ENCODE measurements at places on chromosomes 7 and 10.
A peak's percentile ranks its signal among the peaks of the same experiment; 100 is the strongest.

- no peak for DNase-seq
These were observed 434.5 kb downstream of the SUGCT start for GRCh38 chr7:40569326-40569725.

DNA sequence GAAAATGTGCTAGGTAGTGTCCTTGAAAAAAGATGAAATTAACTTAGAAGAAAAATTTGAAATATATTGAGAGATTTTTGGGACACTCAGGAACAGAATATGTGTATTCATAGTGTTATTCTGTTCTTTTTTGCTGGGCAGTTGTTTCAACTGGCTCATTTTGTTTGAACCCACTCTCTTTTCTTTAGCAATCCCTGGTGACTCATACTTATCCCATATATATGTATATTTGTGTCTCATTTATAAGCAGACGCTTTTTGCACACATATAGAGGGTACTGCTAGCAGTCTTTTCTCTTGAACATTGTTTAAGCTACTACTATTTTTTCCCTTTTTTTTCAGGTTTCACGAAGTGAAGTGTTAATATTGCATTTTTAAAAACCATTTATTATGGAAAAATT lies 1.9 kb downstream of the EXOC6 start:
- no peak for DNase-seq

DNA sequence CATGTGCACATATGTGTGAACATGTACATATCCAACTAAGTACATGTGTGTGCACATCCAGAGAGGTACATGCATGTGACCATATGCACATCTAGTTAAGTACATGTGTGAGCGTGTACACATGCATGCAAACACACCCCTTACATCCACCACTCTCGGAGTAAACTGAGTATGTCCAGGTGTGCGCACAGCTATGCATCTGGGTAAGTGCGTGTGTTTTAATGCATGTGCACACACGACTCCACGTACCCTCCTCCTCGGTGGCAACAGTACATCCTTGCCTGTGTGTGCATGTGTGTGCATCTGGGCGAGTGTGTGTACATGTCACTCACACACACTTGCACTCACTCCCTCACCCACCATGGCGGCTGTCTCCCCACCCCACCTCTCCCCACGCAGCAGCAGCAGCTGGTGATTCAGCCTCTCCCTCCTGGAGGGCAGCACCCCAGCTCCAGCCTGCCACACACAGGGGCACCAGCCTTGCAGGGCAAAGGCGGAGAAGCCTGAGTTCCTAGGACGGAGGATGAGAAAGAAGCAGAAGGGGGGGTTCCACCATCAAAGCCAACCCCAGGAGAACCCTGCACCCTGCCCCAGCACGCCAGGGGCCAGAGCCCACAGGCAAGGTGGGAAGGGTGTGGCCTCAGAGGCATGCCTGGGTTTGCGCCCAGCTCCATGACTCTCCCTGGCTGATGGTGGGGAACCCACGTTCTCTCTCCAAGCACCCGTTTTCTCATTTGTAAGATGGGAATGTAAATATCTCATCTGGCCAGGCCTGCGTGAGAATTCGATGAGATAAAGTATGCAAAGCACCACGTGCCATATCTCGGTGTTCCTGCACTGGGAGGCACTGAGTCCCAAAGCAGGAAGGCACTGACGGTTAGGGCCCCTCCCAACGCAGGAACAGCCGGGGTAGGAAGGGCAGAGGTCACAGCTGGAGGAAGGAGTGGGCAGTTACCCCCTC lies 27.7 kb upstream of the DNAAF5 start:
- no peak for DNase-seq

DNA sequence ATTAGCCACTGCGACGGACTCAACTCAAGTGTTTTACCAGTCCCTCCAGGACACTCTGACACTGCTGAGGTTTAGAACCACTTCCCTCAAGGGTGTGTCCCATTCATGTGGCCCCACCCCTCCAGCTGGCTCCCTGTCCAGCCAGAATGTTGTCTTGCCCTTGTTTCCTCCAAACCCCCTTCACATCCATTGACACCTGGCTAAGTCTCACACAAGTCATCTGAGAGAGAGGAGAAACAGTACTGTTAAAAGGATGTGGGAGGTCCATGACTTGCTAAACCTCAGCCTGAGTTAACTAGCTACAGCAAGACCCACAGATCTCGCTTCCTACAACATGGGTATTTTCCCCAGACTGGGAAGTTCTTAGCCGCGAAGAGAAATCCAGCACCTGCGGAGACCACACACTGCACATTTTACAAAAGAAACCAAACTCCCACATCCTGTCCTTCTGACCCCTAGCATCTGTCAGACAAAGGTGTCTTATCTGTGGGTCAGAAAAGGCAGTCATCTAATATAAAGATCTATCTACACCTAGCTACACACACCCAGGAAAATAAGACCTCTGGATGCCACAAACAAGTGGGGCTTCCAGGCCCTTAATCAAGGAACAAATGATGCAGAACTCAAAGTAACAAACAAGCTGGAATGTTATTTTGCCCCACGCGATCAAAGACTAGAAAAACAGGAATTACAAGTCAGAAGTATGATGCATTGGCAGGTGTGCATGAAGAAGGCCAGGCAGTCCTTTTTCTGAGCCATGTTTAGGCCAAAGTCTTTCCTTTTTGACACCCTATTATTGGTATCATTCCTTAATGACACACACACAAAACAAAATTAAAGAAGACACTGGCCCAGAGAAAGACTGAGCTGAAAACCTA lies 13.9 kb downstream of the OSBPL3 start:
- no peak for DNase-seq

- DNase-seq = peak; percentile 98
These were observed 10.7 kb downstream of the PSAP start for GRCh38 chr10:71840177-71840957.
